ENCODE measurements at places on chromosomes 4 and X.

DNA sequence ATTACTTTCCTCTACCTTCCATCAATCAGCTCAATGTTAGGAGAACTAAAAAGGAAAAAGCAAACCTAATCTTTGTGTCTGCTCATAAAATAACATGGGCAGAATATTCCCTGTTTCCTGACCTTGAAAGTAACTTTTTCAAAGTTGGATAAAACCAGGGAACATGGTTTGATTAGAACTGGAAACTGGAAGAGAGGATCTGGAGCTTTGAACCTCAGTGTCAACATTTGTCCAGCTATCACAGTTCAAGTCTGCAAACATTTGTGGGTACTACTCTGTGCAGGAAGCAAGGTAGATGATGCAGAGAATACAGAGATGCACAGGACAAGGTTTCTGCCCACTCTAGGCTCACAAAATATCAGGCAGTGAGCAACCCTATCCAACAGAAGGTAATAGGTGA is 86.4 kb upstream of the TAB3 start:
- no peak for DNase-seq

GRCh38 chr4:7693237-7693608 is 246.4 kb downstream of the AFAP1 start:
- DNase-seq, result no peak

GRCh38 chr4:3324093-3324815 is 31.4 kb downstream of the RGS12 start:
- no peak for DNase-seq

GRCh38 chr4:69832326-69833030 is 27.5 kb downstream of the SULT1E1 start:
- no peak for DNase-seq

- no peak for DNase-seq
Measured at GRCh38 chr4:12958436-12958835, 525.7 kb downstream of the RAB28 start.

GRCh38 chr4:25799522-25799921 is 63.3 kb downstream of the SEL1L3 start:
- DNase-seq, result no peak

DNA sequence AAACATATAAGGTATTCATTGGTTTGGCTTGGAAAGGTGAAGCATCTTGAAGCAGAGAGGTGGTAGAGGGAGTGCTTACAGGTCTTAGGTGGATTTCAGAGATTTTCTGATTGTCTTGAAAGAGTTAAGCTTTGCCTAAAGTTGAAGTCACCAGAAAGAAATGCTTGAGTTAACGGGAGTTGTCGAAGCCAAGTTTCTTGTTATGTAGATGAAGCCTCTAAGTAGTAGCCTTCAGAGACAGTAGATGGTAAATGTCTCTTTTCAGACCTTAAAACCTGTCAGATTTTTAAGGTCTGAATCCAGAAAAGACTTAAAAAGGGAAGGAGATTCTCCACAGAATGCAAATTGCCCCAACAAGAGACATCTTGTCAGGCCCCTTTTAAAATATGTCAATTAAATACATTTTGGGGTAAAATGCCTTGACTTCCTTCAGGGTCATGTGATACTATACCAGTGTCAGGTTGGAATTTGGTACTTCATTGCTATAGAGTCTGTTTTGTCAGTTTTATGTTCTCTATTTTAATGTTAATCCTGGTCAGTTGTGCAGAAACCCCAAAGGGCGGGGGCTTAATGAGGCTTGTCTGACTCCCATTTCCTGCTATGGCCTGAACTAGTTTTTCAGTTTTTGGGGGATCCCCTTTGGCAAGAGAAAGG is 81.0 kb downstream of the PCDH18 start:
- no peak for DNase-seq

GRCh38 chr4:89753601-89754066 is 83.3 kb downstream of the SNCA start:
- DNase-seq, result no peak
